ENCODE measurements at places on chromosomes 2 and 18.
A peak's percentile ranks its signal among the peaks of the same experiment; 100 is the strongest.

- DNase-seq, result no peak
These were observed 340.1 kb downstream of the CLIP4 start for GRCh38 chr2:29455200-29455860.

DNA sequence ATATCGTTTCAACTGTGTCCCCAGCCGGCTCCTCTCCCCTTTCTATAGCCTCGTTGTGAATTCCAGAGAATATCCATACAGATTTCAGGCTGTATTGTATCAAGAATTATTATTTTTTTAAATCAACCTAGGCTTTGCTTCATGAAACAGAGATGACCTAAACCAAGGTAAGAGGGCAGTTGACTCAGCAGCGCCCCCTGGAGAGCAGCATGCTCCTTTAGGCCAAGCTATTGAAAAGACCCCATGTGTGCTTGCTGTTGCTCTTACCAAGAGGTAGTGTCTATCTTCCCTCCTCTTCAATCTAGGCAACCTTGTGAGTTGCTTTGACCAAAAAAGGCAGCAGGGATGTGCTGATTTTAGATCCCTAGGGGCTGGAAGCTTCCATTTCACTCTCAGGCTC is 426.7 kb upstream of the SMIM21 start:
- no peak for DNase-seq

DNA sequence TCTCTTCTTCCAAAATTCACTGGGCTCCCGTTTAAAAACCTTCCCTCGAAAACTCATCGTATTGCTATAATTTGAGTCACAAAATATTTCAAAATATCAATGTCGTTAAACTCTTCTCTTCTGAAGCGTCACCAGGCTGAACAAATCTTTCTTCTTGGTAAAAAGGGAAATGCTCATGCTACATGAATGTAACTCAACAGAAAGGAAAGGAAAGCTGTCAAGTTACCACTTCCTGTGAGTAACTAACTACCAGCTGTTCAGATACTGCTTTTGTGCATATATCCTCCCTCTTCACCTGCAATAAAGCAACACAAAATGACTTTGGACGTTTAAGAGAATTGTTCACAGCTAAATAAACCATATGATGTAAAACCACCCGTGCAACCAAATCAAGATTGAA is 95.4 kb downstream of the DOCK10 start:
- peak; percentile 55 for DNase-seq

DNA sequence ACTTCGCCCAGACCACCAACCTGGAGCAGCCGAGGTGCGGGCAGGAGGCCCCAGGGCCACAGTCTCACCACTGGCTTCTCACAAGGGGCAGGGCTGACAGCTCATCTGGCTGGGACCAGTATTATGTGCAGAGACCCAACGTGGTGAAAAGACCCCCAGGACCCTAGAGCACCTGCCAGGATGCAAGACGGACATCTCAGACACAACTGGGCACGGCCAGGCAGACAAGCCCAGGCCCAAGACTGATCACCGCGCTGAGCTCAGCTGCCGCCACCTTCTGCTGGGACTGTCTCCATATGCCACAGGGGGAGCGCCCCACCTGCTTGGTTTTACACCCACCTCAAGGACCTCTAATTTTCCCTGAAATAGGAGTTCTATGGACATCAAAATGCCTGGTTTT is 23.2 kb downstream of the HDAC4 start:
- no peak for DNase-seq

GRCh38 chr2:162457046-162457445 is 113.1 kb downstream of the GCA start:
- no peak for DNase-seq

- DNase-seq, result no peak
These were observed 56.1 kb downstream of the SLC35F5 start for GRCh38 chr2:113700186-113700841.

DNA sequence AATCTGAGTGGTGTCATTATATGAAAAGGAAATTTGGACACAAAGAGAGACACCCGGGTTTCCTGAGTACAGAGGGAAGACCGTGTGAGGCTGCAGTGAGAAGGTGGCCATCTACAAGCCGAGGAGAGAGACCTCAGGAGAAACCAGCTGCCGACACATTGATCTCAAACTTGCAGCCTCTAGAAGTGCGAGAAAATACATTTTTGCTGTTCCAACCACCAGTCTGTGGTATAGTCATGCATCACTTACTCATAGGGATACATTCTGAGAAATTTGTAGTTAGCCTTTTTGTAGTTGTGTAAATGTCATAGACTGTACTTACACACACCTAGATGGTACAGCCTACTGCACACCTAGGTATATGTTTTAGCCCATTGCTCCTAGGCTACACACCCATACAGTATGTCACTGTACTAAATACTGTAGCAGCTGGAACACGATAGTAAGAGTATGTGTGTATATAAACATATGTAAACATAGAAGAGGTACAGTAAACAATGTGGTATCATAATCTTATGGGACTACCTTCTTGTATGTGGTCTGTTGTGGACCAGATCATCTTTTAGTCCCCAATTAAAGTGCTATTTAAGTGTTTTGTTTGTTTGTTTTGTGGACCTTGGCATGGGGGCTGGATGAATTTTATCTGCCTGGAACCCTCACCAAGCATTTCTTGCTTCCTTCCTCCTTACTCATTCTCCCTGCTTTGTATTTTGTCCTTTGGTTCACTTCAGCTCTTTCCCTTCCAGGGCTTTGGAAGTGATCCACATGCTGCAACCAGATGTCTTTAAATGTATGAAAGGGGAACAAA is 38.3 kb upstream of the SESTD1 start:
- DNase-seq, result no peak

DNA sequence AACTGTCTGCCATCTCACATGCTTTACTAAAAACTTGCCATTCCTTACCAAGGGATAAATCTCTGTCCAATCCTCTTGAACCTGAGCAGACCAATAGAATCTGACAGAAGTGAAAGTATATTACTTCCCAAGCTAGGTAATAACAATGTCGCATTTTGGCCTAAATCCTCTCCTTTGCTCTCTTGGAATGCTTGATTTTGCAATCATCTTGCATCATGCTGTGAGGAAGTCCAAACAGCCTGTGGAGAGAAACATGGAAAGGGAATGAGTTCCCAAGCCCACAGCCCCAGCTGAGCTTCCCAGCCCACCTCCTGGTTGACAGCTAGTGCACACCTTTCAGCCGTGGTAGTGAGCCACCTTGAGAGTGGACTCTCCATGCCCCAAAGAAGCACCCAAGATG is 540.6 kb downstream of the STK39 start:
- no peak for DNase-seq

DNA sequence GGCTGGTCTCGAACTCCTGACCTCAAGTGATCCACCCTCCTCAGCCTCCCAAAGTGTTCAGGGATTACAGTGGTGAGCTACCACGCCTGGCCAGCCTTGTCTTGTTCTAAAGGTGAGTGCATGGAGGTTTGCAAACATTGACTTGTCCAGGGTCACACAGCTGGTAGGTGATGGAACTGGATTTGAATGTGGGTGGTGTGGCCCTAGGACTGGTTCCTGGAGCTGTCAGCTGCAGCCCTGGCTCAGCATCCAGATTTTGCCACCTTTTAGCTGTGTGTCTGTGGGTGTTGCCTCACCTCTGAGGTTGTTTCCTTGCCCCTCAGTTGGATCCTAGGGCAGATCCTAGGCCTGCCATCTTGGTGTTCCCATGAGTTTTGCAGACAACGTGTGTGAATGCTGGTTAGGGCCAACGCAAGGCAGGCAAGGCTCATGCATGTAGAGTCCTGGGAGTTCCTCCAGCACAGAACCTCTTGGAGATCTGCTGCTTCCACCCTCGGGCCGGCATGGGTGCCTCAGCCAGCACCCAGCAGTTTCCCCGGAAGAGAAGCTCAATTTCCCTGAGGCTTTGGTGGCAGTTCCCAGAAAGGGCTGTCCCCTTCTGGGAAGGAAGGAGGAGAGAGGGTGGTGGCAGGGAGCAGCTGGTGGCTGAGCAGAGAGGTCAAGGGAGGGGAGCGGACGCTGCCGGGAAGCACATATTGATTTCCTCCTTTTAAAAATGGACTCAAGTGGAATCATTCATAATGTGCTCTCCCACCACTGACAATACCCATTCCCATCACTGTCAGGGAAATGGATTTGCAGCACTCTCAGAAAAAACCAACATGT is 127.6 kb upstream of the HS6ST1 start:
- DNase-seq, result peak; percentile 13

GRCh38 chr2:203191961-203192360 is 46.9 kb upstream of the CYP20A1 start:
- DNase-seq, result no peak

- no peak for DNase-seq
These were observed 48.5 kb downstream of the HS6ST1 start for GRCh38 chr2:128269990-128270671.

DNA sequence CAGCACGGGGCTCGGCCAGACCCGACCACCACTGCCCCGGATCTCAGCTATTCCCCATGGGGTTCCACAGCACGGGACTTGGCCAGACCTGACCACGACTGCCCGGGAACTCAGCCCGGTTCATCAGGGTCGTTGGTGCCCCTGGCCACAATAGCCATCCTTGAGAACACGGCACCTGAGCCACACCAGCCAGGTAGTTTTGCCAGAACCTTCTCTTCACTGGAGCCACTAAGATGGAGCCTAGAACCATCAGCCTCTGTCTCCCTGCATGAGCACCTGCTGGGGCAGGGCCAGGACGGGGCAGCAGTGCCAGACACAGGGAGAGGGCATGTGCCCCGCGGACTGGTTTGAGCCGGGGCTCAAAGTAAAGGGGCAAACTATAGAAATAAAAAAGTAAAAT is 11.4 kb upstream of the KCNG2 start:
- no peak for DNase-seq

DNA sequence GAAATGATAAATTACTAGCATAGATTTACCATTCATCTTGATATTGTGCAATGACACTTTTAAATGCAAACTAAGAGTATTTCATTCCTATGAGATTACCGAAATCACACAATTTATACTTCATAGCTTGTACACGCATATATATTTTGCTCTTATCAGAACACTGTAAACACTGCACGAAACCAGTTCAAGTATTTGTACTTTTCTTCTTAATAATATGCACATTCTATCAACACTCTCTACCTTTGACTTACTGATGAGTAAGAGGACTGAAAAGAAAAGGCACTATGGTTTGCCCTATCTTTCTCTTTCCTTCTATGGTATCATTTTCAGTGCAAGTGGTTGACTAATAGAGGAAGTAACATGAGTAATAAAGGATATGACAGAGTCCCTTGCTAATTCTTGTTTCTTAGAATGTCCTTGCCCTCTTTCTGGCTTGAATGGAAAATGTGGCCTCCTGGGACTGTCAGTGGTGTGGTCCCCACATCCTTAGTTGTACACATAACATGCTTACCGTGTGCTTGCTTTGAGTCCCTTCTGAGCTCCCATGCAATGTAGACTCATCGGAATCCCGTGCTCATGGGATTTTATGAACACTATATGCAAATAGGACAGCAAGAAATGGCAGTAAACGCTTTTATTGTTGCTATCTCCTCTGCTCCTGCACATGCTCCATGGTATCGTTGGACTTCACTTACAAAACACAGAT is 363.5 kb upstream of the TNP1 start:
- DNase-seq, result no peak

- no peak for DNase-seq
These were observed 104.8 kb downstream of the SP100 start for GRCh38 chr2:230520875-230521155.

DNA sequence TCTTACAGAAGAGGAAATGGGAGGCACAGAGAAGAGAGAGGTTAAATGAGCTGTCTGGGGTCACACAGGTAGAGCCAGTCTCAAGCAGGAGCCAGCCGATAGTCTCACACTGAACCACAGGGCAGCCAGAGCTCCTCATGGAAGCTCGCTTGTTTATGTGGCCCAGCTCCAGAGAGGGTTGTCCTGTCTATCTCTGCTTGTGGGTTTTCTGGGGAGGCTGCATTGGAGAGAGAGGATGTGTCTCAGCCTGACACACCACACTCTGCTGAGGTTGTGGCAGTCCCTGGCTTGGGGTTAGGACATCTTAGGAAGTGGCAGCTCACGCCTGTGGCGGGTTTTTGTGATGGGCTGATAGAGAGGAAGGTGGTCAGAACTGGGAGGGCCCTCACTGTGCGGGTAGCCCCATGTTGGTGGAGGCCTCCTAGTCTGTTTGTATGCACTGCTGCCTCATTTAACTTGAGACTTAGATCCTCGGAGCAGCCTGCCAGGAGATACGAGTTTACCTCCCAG is 52.3 kb downstream of the TCF7L1 start:
- DNase-seq, result no peak

DNA sequence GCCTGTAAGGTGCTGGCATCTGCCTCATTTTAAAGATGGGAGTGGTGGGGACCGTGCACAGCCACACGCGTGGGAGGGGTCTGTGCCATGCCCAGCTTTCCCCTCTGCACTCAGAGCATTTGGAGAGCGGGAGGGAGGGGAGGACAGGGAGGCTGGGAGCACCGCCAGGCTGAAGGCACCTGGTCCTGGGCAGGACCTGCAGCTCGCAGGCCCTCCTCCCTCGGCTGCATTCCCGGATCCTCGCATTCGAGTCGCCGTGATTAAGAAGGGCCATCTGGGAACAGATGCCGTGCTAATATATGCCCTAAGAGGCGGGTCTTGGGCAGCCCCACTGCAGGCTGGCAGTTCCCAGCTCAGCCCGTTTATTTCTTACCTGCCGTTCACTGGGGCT is 84.0 kb downstream of the PTGR3 start:
- DNase-seq, result peak; percentile 34

DNA sequence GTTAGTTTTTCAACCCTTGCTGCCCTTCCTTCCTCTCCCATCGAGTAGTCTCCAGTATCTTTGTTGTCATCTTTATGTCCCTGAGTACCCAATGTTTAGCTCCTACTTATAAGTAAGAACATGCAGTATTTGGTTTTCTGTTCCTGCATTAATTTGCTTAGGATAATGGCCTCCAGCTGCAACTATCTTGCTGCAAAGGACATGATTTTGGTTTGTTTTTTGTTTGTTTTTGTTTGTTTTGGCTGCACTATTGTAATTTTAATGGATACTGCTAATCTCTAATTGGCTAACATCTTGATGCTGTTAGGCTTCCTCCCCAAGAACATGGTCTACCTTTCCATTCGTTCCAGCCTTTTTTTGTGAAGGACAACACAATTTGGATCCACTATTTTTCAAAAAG is 31.2 kb upstream of the HNRNPLL start:
- no peak for DNase-seq

DNA sequence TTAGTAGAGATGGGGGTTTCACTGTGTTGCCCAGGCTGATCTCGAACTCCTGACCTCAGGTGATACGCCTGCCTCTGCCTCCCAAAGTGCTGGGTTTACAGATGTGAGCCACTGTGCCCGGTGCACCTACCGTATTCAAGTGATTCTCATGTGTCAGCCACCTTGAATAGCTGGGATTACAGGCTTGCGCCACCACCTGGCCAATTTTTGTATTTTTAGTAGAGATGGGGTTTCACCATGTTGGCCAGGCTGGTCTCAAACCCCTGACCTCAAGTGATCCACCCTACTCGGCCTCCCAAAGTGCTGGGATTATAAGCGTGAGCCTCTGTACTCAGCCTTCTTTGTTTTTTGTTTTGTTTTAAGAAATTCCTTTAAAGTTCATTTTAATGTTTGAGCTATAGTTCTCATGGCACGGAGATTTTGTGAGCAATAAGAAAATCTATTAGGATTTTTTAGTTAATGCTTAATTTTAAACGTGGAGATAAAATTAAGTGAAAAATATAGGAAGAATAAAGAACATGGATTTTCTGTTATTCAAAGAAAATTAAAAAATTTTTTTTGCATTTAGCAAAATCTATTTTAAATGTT is 242.6 kb downstream of the PHLPP1 start:
- peak; percentile 62 for DNase-seq
